Brain (organoid and tissue), 16 donors: ENCODE measurements at places on chromosomes 12 and 14.

DNA sequence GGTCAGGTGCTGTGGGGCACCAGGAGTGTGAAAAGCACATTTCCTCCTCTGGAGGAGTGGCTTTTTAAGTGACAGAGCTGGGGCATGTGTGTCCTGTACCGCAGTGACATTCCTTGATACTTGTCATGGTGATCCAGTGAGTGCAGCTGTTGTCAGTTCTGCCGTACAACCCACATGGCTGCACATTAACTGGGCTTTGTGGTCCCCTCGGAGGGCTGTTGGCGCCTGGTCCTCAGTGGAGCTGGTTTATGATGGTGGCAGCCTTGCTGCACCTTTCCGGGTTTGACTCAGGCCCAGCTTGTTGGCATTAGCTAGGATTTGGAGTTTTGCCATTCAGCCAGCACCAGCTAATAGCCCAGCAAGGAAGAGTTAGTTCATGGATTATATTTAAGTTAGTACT, 77.0 kb downstream of the SLC25A47 start:
- DNase-seq: peak; percentile 47

DNA sequence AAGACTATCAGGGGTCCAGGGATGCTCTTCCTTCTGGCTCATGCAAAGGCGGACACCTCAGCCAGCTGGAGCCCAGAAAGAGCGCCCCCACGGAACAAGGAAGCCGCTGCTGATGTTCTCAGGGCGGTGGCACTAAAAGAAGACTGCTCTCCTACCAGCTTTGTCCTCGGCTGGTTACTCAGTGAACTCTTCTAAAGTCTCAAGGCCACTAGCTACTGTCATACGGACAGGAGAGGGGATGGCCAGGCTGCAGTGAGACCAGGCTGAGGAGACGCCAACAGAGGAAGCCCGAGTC, 59.6 kb downstream of the CCDC88C start:
- DNase-seq: no peak

DNA sequence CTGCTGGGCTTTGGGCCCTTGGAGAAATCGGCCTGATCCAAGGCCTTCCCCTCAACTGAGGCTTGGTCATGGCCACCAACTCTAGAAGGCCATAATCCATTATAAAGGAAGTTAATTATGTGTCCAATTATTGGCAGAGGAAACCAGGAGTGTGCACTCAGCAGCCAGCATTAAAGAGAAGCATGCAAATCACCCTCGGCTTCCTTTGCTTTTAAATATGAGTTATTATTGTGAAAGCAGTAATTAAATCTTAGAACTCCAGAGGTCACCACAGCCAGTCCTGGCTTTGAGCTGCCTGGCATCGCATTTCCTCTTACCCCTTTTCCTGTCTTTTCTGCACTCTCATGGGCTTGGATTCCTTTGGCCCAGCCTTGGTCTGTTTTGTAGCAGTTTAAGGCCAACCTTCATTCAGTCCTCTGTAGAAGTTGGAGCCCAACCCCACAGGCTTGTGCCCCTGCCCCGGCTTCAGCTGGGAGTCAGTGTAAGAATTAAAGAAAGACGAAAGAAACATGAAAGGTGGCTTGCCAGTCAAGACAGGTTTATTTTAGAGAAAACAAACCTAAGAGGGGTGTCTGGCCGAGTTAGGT, 14.7 kb upstream of the KRT86 start:
- no peak for DNase-seq

DNA sequence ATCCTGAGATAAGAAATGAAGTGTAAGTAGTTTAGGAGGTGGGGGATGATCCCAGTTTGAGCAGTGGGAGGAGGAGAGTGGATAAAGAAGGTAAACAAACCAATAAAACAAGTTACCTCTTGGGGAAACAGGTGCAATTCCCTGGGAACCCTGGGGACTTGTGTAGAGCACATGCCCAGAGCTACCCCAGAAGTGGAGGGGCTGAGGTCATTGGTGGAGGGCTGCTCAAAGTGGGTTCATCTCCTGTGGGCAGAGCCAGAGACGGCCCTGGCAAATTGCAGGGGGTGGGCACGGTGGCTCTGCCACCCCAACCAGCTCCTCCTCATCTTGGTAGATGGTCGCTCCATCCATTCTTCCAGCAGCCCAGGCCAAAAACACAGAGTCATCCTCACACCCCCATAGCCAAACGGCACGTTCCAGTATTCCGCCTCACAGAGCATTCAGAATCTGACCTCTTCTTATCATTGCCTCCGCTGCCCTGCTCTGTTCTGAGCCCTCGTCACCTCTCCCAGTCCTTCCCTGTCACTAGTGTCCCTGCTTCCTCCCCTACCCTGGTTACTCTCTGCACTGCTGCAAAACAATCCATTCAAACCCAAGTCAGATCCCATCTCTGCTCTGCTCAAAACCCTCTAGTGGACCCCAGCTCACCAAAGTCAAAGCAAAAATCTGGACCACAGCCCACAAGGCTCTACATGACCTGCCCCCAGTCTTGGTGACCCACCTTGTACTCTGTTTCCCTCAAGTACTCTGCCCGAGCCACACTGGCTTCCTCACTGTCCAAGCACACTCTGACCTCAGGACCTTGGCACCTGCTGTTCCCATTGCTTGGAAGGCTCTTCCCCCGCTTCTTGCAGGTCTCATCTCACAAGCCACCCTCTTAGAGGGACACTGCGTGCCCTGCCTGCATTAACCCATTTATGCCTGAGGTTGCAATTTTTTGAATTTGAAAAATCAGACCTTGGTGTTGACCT, 5.5 kb downstream of the CYP46A1 start:
- no peak for DNase-seq

- peak; percentile 50 for DNase-seq
Observed at GRCh38 chr12:113144806-113145205, 4.7 kb upstream of the CFAP73 start.

GRCh38 chr12:7693793-7694192, 1.8 kb downstream of the GDF3 start:
- no peak for DNase-seq

GRCh38 chr12:66636771-66637170, 42.1 kb downstream of the GRIP1 start:
- no peak for DNase-seq

- DNase-seq: no peak
Observed at GRCh38 chr12:51694146-51694545, 103.1 kb downstream of the SCN8A start.

DNA sequence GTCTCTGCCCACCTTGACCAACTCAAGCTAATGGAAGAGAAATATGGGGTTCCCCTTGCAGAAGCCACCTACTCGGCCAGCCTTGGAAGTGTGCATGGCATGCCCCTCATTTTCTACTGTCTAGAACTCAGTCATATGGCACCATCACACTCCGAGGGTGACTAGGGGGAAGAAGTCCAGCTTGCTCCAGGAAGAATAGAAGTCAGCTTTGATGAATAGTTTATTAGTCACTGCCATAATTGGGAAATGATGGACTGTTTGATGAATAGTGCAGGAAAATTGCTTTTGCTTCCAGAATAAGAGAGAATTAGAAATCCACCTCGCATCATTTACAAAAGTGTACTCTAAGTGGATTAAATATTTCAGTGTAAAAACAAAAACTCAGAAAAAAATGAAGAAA, 1030.6 kb downstream of the VRK1 start:
- DNase-seq: no peak

GRCh38 chr14:36591482-36591881, 9.1 kb upstream of the NKX2-8 start:
- no peak for DNase-seq

GRCh38 chr12:108939594-108939993, 59.7 kb downstream of the DAO start:
- DNase-seq: no peak

GRCh38 chr12:112939761-112940381, 1.6 kb downstream of the OAS3 start:
- DNase-seq: no peak

DNA sequence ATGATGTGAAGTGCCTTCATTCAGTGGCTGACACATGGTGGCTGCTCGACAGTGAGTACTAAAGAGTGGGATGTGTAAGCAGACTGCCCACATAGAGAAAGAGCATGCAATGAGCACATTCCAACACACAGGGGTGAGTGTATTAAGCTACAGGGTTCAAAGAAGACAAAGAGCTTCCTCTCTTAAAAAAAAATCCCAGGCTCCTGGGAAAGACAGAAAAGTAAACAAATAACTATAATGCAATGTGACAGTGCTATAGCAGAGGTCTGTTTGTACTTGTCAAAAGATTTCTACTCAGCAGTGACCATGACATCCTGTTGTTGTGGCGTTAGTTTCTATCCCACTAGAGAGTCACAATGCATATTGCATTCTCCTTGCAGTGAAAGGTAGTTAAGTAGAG, 12.4 kb upstream of the PCNX1 start:
- DNase-seq: no peak

- DNase-seq: no peak
Observed at GRCh38 chr12:127025545-127025944, 1241.4 kb upstream of the TMEM132C start.

DNA sequence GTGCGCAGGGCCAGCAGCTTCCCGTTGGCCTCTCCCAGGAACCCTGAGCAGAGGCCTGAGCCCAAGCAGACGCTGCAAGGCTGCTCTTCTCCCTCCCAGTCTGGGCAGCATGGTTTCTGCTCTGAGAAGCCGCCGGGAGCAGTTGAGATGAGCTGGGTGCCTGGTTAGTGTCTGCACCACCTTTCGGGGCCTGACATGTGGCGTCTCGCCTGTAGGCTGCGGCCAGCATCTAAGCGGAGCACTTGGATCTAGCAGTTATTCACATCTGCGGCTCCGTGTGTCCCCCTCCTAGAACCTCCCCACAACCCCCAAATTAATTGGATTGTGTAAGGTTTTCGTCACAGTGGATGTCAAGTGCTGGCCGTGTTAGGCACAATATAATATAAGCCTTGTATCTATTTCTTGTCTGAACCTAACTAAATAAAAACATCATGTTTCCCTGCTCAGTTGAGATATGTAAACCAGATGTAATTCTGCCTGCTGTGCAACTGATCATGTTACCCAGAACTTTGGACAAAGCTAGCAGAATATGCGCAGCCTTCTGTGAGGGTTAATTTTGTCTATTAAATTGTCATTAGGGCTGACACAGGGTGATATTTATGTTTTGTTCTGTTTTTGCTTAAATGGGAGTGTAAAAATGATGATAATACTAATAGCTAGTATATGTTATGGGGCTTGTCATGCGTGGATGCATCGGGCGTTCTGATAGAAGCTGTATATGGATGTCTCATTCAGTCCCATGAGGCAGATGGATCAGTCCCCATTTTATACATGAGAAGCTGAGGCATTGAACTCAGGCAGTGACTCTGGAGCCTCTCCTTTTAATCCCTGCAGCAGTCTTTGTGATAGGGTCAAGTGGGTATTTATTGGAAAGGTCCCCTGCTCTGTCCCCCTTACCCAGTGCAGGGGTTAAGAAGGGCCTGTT, 45.8 kb downstream of the ELK3 start:
- no peak for DNase-seq

- DNase-seq: no peak
Observed at GRCh38 chr12:94140556-94140955, 7.8 kb upstream of the PLXNC1 start.

- no peak for DNase-seq
Observed at GRCh38 chr14:55691659-55692058, 111.7 kb downstream of the KTN1 start.

- DNase-seq: no peak
Observed at GRCh38 chr14:29355331-29355730, 572.3 kb downstream of the PRKD1 start.

GRCh38 chr12:6818222-6818621, 3.4 kb upstream of the GPR162 start:
- DNase-seq: no peak

DNA sequence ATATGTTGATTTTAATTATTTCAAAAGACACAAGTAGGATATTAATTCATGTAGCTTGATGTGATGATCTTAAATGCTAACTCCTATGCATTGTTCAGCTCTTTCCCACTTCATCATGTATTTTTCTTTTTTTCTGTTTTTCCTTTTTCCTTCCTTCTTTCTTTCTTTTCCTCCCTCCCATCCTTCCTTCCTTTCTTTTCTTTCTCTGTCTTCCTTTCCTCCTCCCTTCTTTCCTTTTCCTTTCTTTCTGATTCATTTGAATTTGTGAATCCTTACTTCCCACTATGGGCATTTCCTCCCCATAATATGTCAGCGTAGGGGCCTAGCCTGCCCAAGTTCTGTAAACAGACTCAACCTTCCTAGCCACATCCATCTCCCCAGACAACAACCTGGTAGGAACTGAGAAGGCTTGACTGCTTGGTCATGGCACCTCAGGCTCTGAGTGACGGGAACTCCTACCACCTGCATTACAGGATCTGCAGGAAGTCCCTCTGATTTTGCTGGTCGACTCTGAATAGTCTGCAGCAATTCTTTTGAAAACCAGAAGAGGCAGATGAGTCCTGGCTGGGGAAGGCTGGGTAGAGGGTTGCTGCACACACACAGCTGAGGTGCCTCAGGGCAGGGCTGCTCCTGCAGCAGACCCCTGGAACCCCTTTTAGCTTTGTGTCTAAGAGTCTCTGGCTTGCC, 33.4 kb upstream of the BHLHE41 start:
- no peak for DNase-seq

DNA sequence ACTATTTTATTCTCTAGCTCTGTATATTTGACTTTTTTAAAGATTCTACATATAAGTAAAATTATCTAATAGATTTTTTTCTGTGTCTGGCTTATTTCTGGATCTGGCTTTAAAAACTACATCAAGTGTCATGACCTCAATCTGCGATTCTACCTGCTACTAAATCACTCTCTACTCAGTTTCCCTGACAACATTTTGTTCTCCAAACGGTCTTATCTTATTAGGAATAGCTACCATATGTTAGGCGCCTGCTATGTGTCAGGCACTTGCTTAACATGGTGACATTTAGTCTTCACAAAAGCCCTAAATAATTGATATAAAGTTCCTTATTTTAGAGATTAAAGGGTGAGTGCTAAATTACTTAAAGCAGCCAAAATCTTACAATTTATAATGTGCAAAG, 1362.9 kb upstream of the FLRT2 start:
- DNase-seq: no peak

DNA sequence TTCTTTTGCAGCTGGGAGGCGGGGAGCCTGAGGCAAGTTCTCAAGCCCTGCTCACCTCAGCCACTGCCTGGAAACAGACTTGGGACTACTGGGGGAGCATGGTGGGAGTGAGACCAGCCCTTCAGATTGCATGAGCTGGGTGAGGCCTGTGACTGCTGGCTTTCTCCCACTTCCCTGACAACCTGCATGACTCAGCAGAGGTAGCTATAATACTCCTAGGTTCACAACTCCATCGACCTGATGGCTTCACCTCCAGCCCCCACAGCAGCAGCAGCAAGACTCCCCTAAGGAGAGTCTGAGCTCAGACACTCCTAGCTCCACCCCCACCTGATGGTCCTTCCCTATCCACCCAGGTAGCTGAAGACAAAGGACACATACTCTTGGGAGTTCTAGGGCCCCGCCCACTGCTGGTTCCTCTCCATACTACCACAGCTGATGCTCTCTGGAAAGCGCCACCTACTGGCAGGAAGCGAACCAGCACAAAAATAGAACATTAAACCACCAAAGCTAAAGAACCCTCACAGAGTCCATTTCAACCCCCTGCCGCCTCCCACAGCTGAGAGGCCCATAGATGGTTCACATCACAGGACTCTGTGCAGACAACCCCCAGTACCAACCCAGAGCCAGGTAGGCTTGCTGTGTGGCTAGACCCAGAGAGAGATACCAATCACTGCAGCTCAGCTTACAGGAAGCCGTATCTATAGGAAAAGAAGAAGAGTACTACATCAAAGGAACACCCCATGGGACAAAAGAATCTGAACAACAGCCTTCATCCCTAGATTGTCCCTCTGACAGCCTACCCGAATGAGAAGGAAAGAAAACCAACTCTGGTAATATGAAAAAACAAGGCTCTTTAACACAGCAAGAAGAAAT, 68.7 kb downstream of the RPAP3 start:
- no peak for DNase-seq

- no peak for DNase-seq
Observed at GRCh38 chr12:45234139-45234865, 18.4 kb downstream of the ANO6 start.
